ENCODE measurements at places on chromosomes 2 and 18. TPM values are rescaled to one million over a fixed set of nuclear protein-coding genes. Genes with fewer than 3 reads are reported as not detected.

GRCh38 chr2:180625006-180625844 is 355.2 kb upstream of the UBE2E3 start:
- no peak for DNase-seq
- H3K4me1 ChIP-seq, result no peaks in the 10 kb centered on the region
- peaks cover 5% of the 10 kb centered on the region for H3K27me3 ChIP-seq
- no peak overlapping the region for H3K4me3 ChIP-seq
- H3K36me3 ChIP-seq, result no peaks in the 10 kb centered on the region

The PNKD gene
- 99.4 TPM for polyA plus RNA-seq

GRCh38 chr2:37390777-37391176 is 46.3 kb downstream of the QPCT start:
- peaks cover 2% of the 10 kb centered on the region for H3K4me1 ChIP-seq
- no peaks in the 10 kb centered on the region for H3K36me3 ChIP-seq
- H3K27me3 ChIP-seq, result no peaks in the 10 kb centered on the region
- no peak for DNase-seq
- peak overlapping the region; percentile 97 for H3K27ac ChIP-seq
- peak overlapping the region; percentile 16 for H3K4me3 ChIP-seq

DNA sequence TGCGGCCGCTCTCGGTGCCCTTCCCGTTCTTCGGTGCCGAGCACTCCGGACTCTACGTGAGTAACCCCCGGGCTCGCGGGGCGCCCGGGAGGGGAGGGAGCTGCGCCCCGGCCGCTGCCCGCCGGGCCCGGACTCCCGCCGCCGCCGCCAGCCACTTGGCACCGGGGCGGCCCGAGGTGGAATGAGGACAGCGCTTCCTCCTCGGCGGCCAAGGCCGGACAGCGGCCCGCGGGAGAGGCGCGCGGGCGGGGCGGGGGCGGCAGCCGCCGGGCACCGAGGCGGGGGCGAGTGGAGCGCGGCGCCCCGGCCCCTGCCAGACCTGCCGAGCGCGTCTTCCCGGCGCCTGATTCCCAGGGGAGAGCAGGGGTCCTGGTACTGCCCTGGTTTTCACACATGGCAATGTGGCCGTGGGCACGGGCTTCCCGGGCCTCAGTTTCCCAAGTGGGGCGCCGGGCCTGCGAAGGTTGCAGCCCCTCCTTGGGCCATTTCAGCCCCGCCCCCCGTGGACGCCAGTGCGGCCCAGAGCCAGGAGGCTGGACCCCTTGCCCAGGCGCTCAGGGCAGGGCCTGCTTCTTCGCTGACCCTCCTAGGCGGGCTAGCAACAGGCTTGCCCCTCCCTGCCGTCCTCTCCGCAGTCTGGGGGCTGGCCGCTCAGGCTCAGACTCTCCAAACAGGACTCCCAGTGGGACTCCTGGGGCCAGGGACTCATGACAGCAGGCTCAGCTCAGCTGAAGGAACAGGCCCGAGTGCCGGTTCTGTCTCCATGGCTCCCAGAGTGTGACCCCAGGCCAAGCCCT is 775 bp downstream of the SNED1 start:
- no peak overlapping the region for H3K27ac ChIP-seq
- peaks cover 12% of the 10 kb centered on the region for H3K4me1 ChIP-seq
- H3K36me3 ChIP-seq, result no peaks in the 10 kb centered on the region
- H3K27me3 ChIP-seq, result peaks cover 68% of the 10 kb centered on the region

Data from naive B cell (primary cell).